NCI-H69 (cell line): ENCODE measurements at places on chromosomes 7 and 10.

DNA sequence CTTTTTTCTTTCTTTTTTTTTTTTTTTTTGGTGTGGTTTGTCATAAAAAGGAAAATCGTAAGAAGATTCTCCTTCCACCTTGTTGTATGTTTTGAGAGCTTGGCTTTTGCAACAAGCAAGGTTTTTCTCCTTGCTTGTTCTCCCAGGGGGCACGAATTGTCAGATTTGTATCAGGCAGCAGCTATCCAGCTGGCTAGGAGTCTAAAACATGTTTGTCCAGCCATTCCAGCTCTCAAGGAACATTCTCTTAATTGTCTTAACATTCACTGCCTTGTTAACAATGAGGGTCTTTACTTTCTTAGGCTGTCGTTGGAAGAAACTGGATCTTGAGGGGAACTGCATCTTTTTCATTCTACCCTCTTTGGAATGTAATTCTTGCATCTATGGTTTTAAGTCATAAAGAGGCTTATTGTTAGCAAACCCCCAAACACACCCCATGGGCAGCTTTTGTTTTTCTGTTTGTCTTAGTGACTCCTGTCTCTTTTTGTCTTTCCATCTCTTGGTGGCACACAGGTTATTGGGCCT is 14.6 kb downstream of the SHTN1 start:
- peak; percentile 21 for DNase-seq

DNA sequence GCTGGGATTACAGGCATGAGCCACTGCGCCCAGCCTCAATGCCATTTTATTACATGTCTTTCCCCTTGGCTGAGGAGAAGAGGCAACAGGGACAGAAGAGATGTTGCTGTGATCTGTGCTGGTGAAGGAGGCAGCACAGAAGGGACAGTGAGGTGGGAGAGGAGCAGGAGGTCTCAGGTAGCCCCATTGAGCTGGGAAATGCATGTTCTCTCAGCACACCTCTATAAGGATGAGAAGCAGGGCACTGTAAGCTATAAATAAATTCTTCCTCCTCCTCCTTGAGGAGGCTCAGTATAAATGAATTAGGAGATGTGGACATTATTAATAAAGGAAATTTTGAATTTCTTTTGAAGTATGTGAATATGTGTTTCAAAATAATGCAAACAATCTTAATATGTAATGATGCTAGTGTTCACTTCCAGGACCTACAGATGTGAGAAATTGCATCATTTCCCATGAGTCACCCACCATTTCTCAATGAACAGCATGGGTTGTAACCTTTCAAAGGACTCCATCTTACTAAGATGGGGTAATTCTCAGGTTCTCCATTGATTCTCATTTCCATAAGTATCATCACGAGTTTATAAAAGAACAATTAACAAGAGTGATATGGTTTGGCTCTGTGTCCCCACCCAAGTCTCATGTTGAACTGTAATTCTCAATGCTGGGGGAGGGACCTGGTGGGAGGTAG is 88.9 kb upstream of the ODAD2 start:
- no peak for DNase-seq

DNA sequence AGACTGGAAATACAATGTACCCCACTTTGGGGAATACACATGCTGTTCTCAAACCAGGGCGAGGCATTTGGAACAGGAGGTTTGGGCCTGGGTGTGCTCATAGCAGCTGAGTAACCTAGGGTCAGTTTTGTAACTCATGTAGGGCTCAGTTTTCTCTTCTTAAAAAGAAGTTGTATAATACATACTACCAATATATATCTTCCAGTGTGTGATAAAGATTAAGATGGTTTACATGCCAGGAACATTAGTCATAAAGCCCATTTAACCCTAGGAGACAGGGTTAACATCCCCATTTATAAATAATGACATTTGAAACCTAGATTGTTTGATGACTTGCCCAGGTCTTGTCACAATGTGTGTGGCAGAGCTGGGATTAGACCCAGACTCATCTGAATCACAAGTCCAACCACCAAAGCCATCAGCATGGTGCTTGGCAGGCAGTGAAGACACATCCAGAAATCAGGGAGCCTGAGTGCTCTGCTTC is 6.0 kb downstream of the AKR1B10 start:
- DNase-seq, result no peak

DNA sequence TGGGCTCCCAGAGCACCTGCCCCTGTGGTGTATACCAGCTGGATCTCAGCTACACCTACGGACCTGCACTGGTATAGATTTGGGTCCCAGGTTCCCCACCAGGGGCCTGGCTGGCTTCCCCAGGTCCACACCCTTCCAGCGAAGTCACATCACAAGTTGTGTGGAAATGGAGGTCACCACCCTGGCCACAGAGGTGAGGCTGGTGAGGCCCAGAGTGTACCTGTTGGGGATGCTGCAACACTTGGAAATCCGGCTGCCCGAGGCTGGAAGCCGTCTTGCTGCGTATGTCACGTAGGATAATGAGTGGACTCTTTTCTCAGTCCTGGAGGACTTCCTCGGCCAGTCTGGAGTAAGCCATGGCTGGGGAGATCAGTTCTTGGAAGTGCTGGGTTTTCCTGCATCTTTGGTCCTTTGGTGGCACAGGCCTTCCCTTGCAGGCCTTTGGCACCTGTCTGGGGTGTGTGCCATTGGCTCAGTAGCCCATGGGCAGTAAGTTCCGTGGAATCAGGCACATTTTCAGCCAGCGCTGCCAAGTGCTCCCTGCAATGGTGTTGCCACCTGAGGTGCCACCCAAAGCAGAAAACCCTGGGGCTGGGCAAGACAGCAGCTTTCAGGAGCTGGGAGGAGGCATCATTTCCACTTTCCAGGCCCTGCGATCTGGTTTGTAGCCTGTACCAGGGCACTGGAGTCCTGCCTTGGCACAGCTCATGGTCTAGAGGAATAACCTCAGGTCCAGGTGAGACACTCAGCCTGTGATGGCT is 97.9 kb downstream of the LHPP start:
- DNase-seq, result no peak

DNA sequence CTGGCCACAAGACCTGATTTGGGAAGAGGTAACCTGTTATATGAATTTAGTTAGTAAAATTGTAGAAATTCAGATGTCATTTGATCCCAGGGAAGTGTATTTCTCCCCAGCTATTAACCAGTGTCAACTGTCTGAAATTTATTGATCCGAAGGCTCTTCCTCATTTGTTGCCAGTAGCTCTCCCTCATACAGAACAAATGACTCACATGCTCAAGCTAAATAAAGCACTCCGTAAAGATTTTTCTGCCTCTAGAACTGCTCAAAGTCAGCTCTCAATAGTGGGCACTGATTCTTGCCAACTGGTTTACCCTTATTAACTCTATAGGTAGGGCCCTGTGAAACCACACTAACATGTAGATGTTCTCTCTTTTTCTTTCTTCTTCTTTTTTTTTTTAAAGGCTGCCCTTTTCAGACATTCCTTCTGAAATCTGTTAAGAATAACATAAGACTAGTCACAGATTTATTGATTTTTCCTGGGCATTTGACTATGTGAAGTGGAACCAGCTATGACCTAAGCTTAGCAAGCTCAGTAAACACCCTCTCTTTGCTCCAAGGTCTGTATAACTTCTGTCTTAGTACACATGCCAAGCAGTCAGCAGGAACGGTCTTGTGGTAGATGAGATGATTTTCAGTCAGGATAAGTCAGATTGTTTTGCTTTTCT is 21.8 kb downstream of the RPA3 start:
- DNase-seq, result peak; percentile 30

DNA sequence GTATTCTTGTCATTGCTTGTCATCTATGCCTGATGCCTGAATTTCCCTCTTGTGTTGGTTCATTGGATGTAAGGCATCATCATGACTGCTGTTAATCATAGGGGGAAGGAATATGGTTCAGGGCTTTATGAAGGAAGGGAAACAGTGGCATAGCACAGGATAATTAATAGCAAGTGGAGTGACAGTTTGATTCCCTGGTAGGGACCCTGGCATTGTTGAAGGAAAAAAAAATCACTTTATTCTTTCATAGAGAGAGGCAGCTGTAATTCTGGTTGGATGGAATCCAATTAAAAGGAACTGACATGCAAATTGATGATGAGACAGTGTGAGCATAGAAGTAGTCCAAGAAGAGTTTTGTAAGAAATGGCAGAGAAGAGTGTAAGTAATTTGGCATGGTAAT is 121.4 kb downstream of the AUTS2 start:
- peak; percentile 69 for DNase-seq

DNA sequence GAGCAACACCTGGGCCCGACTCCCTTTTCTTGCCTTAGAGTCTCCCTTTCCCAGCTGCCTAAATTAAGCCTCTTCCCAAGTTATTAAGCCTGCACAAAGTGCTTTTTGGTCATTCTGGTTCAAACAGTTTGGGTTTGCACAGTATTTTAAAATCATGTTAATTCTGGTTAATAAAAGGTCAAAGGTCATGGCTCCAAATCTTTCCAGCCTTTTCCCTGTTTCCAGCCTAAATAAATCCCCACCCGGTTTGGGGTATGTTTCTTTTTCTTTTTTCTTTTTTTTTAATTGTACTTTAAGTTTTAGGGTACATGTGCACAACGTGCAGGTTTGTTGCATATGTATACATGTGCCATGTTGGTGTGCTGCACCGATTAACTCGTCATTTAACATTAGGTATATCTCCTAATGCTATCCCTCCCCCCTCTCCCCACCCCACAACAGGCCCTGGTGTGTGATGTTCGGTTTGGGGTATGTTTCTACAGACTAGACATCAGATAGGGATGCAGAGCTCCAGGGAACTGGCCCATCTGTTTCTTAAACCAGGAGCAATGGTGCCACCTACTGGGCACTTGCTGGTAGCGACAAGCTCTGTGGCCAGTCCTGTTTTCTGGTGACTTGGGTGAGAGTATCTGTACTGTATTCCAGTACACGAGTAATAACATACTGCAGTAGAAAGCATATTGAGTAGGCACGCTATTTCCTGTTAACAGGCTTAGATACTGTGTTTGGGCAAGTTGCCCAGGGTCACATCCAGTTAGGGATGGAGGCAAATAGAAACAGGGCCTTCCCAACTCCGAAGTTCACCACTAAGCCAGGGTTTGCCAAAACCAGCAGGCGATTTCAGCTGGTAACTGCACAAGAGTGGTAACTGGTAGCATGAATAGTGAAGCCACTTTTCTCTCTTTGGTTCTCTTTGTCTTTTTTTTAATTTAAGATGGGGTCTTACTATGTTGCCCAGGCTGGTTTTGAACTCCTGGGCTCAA is 60.6 kb upstream of the TRIM8 start:
- DNase-seq, result peak; percentile 80

DNA sequence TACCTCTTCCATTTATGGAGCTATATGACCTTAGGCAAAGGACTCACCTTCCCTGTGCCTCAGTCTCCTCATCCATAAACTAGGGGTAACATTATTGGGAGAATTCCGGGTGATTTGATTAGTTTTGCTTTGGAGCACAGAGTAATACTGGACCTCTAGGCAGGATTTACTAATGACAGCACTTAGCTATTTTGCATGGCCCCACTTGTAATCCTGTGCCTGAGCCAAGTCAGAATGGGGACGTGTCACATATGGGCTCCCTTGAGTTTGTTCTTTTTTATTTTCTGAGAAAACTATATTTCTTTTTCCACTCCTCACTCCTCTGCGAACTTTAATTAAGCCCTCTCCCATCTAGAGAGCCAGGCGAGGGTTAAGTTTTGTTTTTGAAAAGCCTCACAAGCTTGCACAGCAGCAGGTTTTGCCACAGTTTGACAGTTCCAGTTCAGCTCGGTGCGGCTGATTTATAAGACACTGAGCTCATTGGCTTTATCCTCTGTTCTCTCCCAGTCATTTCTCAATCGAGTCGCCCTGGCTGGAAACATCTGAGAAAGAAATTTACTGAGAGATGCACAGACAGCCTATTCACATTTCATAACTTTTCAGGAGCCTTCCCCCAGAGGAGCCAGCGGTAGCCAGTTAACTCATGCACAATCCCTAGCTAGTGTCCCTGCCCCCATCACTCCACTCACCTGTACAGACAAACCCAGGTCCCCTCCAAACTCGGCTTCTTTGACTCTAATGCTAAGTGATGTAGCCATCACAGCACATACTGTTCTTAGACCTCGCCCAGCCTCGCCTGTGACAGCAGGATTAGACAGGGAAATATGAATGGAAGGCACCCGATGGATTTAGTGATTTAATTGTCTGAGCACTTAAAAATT is 441.9 kb upstream of the NPVF start:
- no peak for DNase-seq

- DNase-seq, result no peak
Measured at GRCh38 chr10:129207297-129207696, 259.7 kb upstream of the MGMT start.

- no peak for DNase-seq
Measured at GRCh38 chr7:31084226-31084625, 32.1 kb downstream of the ADCYAP1R1 start.

- no peak for DNase-seq
Measured at GRCh38 chr7:105191331-105191730, 177.3 kb downstream of the KMT2E start.

- DNase-seq, result peak; percentile 27
Measured at GRCh38 chr10:119373294-119374102, 166.1 kb downstream of the GRK5 start.

DNA sequence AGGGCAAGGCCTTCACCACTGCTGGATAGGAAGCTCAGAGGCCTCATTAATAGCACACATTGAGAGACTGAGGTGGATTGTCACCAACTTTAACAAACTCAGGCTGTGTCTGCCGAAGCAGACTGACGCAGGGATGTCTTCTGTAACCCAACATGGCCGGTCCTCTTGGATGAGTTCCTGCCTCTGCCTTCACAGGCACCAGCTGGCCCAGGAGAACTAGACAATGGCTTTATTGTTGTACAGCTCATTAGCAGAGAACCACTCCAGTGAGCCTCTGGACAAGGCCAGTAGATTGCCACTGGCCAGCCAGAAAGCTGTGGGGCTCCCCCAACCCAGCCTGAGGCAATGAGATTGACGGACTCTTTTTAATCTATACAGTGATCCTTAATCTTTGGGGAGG is 9.4 kb downstream of the NODAL start:
- no peak for DNase-seq

DNA sequence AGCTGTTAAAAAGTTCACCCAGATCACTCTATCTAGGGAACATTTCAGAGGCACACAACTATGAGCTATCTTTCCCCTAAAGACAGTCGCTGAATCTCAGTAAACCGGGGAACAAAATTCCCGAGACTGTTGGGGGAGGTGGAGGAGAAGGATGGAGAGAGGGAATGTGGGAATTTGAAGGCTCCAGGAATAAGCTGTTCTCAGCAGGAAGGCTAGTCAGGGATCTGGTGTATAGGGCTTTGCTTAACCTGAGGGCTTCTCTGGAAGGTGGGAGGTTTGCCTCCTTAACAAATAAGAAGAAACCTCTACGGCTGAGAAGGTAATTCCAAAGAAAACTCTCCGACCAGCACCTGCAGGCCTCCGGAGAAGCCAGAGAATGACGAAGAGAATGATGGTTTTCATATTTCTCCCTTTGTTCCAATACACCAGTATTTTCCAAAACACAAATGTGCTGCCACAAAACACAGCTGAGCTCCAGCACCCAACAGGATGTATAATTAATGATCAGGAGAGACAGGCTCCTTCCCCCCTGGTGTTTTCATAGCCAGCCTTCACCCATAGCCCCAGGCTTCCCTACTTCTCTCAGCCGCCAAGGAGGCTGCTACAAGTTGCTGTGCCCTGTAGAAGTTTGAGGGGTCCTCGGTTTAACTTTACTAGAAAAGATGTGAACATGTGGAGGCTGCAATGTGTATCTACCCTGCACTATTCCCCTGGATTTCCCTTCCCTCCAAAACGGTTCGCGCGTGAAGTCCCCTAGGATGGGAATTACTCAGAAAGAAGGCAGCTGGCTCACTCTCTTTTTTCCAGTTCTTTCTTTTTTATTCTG is 2.0 kb downstream of the KCNMA1 start:
- peak; percentile 56 for DNase-seq
